GDM1 (cell line): ENCODE measurements at places on chromosomes 4 and X.

DNA sequence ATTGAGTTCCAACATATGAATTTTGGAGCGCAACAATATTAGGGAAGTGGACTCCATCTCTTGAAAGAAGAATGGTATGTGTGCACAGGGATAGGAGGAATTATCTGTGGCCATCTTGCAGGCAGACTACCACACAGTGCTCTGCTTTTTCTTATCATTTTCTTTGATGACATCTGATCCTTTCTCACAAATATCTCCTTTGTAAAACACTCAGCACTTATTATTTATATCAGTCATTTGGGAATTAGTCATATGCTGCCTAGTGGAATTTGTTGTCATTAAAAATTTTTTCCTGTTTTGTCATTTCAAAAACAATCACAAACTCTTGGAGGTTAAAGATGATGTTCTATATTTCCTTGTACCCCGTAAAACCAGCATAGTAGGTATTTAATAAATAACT lies 444.3 kb upstream of the ATOH1 start:
- DNase-seq = no peak

DNA sequence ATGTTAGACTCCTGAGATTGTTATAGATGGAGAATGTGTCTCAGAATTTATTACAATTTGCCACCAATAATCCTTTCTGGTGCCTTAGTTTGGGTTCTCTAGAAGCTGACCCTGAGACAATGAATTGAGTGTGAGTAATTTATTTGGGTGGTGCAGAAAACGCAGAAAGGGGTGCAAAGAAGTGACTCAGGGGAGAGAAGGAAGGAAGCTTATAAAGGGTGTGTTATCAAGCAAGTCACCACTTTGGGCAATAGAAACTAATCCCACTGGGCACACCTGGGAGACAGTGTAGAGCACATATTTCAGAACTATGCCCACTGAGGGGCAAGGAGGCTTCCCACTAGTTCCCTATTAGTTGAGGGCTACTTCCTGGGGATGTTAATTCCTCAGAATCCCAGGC lies 320.6 kb downstream of the MID1IP1 start:
- no peak for DNase-seq

GRCh38 chr4:138409670-138410069 lies 167.5 kb upstream of the SLC7A11 start:
- no peak for DNase-seq

DNA sequence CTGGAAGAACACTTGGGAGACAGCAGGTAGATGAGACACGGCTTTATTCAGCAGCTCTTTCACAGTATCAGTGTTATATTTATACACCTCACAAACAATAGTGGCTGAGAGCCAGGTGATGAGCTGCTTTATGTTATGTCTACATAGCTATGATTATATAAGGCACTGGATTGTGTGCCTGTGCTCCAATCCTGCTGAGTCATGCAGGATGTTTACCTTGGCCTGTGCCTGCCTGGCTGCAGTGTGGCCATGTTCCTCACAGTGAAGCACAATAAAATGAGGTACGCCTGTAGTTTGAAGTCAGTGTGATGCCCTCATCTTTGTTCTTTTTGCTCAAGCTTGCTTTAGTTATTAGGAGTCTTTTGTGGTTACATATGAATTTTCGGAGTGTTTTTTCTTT lies 31.3 kb downstream of the CXCL13 start:
- no peak for DNase-seq

GRCh38 chrX:9746148-9746888 lies 19.3 kb downstream of the GPR143 start:
- DNase-seq = peak; percentile 47

DNA sequence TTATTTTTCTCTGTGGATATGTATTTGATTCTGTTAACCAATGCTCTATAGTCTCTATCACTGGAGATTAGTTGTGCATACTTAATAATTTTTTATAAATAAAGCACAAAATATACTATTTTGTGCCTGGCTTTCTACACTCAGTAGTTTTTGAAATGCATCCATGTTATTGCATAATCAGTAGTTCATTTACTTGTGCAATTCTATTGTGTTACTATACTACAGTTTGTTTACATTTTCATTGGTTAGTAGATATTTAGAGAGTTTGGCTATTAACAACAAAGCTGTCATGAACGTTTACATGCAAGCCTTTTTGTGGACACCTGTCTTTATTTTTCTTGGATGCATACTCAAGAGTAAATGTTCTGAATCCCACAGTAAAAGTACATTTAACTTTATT lies 265.0 kb upstream of the FAT4 start:
- no peak for DNase-seq
